ENCODE measurements at places on chromosomes 5 and 9.

DNA sequence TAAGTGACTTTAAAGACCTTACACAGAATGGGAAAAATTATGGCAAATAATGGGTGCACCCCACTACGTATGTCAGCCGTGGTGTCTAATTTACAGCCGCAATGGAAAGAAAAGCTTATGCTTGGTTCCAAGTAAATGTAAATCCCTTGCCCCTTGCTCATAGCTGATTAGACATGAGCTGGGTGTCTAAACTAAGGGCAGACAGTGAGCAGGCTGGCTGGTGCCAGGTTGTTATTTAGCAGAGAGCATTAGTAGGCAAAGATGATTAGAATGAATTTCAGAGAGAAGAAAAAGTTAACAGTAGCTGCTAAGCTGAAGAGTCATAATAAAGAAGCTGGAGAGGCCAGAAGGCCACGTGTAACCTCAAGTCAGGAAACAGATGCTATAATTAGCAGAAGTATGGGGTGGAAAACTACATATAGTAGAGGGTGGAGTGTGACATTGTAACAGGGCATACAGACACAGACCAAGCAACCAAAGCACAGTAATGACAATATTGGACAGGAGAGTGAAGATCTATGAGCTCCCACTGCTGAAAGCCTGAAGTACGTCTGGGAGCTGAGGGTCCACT is 257.7 kb downstream of the MCTP1 start:
- DNase-seq = no peak

GRCh38 chr5:158591301-158591863 is 508.3 kb downstream of the EBF1 start:
- no peak for DNase-seq

DNA sequence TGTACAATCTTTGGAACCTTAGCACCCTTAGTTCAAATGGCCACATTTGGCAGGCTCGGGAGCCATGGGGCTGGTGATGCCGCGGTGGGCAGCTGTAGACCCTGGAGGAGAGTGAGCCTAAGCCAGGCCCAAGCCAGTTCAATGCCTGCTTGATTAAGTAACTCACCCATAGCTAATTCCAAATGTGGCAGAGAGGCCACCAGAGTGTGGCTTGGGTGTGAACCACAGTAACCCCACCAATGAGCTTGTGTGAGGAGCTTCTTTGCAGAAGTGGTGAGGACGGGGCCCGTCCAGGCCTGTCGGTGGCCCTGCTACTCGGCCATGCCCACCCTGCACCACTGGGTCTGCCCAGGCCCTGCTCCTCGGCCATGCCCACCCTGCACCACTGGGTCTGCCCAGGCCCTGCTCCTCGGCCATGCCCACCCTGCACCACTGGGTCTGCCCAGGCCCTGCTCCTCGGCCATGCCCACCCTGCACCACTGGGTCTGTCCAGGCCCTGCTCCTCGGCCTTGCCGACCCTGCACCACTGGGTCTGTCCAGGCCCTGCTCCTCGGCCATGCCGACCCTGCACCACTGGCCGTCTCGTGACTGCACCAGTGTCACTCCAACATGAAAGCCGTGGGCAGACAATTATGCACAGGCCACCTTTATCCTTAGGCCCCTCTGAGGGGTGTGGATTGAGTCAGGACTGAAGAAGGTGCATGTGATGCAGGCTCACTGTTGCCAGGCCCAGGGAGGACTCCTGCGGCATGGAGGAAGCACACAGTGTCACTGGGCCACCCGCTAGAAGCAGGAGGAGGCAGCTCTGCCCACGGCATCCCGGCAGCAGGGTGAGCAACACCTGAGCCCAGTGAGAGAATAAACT is 75.4 kb downstream of the MRPL36 start:
- no peak for DNase-seq

DNA sequence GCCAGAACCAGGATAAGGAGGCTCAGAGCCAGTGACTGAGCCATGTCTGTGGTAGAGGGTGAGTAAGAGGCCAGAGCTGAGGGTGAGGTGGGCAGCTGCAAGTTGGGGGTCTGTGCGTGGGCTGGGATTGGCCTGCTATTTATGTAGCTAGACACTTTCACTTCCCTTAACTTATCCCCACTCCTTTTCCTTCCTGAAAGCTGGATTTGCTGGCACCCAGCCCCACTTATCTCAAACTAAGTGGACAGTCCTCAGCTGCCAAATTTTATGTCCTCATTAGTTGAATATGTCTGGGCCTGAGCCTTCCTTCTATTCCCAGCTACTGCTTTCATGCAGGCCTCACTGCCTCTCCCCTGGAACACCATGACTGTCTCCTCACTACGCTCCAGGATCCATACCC is at the start of gene CCL21:
CCL21 (minus strand) TSS at position 114 of the 400 bp plus-strand sequence; CDS start at position 44, 70 bp downstream.
- DNase-seq = no peak

- DNase-seq = no peak
Measured at GRCh38 chr9:134724202-134724911, 82.8 kb downstream of the COL5A1 start.

GRCh38 chr5:177133853-177134696 is 502 bp downstream of the NSD1 start:
- peak; percentile 62 for DNase-seq

DNA sequence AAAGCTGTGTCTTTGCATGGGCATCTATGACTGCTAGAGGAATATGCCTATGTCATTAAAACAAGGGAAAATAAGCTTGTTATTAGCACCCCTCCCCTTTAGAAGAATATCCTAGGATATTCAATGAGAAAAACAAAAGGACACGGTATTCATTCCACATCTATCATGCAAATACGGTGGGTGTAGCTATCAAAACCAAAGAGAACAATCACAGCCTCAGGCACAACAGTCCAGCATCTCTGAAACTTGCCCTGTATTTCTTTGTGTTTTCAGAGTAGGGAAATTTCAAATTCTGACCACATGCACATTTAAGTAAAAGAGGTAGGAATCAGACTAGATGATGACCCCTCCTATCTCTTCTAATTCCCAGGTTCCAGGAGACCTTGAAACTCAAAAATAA is 209.9 kb downstream of the EFNA5 start:
- DNase-seq = no peak

GRCh38 chr9:86705490-86705889 is 241.8 kb downstream of the GAS1 start:
- DNase-seq = no peak

DNA sequence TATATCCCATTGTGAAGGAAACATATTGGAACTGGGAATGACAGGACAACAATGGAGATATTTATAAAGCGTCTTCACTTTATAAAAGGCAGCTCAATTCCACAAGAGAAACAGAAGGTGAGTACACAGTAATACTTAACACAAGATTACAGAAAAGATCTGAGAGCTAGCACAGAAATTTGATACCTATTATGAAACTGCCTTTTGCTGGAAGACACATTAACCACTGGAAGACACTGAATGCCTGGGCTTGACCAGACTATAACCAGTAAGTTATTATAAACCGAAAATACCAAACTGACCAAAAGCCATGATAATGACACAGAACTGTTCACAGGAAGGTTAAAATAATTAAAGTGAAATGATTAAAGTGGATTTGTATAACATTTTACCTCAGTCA is 195.4 kb downstream of the NR2F1-AS1 start:
- no peak for DNase-seq
